ENCODE measurements at places on chromosomes 7 and 10.

DNA sequence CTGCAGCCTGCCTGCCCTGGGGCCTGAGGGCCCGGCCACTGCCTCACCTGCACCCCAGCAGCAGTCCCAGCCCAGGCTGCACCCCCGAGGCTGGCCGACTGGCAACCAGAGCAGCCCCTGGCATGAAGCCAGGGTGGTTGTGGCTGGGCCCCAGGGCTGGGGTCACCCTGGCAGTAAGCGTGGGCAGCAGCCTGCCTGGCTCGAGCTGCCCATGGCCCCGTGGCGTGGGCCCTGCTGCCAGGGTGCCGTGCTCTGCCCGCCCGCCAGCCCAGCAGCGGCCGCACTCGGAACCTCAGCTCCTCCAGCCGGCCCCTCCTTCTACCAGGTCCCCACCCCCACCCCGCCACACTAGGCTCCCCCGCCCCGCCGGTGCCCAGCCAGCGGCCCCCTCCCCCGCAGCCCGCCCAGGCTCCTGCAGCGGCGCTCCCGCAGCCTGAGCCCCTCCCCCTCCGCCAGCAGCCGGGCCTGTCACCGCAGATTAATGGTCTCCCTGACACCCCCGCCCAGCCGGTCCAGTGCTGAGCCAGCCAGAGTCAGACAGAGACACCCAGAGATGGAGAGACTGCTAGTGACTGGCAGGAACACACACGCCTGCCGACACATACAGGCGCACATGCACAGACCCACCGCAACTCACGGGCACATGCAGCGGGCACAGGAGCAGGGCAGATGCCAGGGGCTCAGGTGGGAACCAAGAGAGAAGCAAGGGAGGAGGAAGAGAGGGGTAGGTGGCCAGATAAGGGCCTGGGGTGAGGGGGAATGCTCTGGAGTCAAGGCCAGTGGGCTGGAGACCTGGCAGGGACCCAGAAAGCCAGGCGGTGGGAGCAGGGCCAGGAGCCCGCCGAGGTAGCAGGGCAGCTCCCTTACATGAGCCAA lies 22.4 kb downstream of the KCNH2 start:
- DNase-seq: no peak

DNA sequence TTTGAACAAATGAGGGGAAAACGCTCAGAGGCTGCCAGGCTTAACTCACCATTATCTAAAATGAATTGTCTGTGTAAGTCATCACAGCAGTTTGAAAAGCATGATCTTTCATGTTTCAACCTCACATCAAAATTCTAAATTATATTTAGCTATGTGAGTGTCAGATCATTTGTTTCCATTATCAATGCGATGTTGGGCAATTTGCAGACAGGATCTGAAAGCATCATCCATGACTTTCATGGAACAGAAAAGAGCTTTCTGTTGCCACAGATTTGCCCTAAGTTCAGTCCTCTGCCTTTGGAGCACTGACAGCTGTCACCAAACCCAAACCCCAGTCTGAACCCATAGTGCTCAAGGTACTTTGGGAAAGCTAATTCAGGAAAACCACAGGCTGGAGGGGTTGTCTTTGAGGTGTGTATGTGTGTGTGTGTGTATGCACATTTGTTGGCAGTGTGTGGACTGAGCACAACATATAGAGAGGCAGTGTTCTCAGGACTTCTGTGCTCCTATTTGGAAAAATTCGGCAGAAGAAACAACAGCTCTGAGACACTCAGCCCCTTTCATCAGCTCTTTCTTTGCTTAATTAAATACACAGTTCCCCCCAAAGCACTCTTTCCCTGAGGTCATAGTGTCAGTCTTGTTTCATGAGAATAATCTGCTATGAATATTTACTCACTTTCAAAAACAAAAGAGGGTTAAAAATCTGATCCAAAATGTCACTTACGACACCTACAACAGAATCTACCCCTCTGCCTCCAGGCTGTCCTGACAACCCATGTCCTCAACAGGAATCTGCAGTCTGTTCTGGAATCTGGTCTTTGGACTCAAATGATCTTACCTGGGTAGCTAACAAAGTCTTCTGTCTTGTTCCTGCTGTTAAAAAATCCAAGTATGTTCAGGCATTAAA lies 188.5 kb upstream of the KLF14 start:
- DNase-seq: no peak

DNA sequence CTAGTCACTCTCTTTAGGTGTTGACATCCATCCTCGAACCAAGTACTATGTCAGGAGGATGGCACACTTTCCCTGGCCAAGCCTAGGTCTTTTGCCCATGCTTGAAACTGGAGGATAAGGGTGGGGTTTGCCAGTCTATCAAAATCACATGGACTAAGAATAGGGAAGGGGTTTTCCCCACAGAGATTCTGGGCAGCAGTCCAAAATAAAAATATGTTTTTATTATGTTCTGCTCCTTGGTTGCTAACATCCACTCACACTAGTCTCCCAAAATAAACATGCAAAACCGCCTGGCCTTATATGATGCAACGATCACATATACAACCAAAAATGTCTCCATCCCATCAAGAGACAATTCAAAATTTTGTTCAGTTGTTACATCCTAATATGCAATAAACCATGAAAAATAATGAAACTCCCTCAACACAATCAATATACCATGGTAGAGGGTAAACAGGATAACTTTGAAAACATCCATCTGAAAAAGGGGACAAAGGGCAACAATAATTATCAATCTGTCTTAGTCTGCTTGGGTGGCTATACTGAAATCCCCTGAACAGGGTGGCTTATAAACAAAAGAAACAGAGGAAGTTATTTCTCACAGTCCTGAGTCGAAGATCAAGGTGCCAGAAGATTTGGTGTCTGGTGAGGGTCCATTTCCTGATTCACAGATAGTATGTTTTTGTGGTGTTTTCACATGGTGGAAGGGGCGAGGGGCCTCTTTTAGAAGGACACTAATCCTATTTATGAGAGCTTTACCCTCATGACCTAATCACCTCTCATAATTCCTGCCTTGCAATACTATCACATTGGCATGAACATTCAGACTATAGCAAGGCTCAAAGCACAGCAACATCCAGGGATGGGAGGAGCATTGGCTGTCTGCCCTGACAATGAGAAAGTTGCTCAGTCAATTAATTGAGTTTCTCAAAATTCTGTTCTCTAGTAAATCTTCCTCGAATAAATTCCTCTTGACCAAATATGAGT lies 159.3 kb downstream of the ETV1 start:
- no peak for DNase-seq

GRCh38 chr7:102453319-102453718 lies 11.3 kb downstream of the ALKBH4 start:
- no peak for DNase-seq

- no peak for DNase-seq
Observed at GRCh38 chr7:69816501-69816900, 218.2 kb downstream of the AUTS2 start.

GRCh38 chr10:30583778-30584415 lies 45.7 kb downstream of the LYZL2 start:
- no peak for DNase-seq

GRCh38 chr10:30531751-30532530 lies 97.6 kb downstream of the LYZL2 start:
- no peak for DNase-seq
